ENCODE measurements at places on chromosomes 2 and 18.

- no peak for DNase-seq
Measured at GRCh38 chr2:230496891-230497290, 80.9 kb downstream of the SP100 start.

GRCh38 chr18:50307738-50308470, 20.4 kb upstream of the CXXC1 start:
- peak; percentile 89 for DNase-seq

GRCh38 chr18:79542213-79542612, 137.4 kb upstream of the CTDP1 start:
- DNase-seq, result no peak

GRCh38 chr2:217717646-217718045, 285.1 kb downstream of the TNS1 start:
- no peak for DNase-seq

GRCh38 chr18:10482985-10483949, 28.8 kb downstream of the APCDD1 start:
- DNase-seq, result peak; percentile 93

DNA sequence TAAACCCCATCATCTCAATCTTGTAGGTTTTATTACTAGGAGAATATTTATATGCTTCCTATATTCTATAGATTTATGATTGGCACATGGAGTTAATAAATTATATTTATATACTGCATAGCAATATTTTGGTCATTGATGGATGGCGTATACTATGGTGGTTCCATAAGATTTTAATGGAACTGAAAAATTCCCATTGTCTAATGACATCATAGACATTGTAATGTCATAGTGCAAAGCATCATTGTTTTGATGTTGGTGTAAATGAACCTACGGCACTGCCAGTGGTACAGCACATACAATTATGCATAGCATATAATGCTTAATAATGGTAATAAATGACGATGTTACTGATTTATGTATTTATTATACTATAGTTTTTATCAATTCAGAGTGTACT, 1135.9 kb downstream of the CNTNAP5 start:
- no peak for DNase-seq

GRCh38 chr2:27264253-27264752, 1.5 kb upstream of the SLC30A3 start:
- DNase-seq, result no peak

GRCh38 chr2:45681675-45682074, 30.2 kb downstream of the PRKCE start:
- DNase-seq, result no peak

GRCh38 chr2:73092146-73092783, 20.5 kb downstream of the RAB11FIP5 start:
- no peak for DNase-seq

DNA sequence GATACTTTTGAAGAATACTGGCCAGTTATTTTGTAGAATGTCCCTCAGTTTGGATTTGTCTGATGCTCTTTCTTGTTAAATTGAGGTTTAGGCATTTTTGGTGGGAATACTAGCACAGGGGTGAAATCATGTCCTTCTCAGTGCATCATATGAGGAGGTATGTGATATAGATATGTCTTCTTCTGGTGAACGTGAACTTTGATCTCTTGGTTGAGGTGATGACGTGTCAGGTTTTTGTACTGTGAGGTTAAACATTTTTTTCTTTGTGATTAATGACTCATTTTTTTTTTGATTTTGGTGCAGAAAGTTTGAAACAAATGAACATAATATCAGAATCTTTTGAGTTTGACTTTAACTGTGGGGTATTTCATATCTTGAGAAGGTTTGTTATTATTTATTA, 11.0 kb downstream of the ZNF407 start:
- DNase-seq, result no peak

GRCh38 chr2:166627893-166628292, 133.8 kb upstream of the SCN7A start:
- no peak for DNase-seq

DNA sequence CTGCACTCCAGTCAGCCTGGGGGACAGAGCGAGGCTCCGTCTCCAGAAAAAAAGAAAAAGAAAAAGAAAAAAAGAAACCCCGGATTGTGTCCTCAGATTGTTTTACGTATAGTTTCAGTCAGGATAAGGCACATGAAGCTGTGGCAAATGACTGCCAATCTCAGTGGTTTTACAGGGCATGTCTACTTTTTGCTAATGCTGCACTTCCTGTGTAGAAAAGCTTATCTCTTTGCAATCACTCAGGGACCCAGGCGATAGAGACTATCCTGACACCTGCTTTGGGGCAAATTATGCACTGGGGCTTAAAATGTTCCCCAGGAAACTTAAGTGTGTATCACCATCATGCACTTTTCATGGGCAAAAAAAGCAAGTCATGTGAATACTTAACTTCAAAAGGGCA, 103.7 kb upstream of the MEIS1 start:
- peak; percentile 90 for DNase-seq

DNA sequence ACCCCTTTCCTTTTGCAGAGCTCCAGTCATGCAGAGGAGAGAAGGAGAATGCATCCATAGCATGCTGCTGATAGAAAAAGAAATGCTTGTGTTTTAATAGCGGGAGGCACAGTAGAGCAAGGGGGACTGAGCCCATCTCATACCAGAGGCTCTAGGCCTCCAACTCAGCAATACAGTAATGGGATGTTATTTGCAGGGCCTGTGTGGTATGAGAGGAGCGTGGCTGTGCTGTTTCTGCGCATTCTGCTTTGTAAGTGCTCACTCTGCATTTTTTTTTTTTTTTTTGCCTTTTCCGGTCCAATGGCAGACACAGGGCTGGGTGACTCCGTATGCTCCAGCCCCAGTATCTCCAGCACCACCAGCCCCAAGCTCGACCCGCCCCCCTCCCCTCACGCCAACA, 200.0 kb downstream of the GBX2 start:
- no peak for DNase-seq

- no peak for DNase-seq
Measured at GRCh38 chr2:10159086-10159485, 36.5 kb downstream of the RRM2 start.

GRCh38 chr18:50545936-50546335, 14.0 kb upstream of the MAPK4 start:
- DNase-seq, result no peak

- DNase-seq, result no peak
Measured at GRCh38 chr2:43472527-43473194, 123.2 kb downstream of the THADA start.

DNA sequence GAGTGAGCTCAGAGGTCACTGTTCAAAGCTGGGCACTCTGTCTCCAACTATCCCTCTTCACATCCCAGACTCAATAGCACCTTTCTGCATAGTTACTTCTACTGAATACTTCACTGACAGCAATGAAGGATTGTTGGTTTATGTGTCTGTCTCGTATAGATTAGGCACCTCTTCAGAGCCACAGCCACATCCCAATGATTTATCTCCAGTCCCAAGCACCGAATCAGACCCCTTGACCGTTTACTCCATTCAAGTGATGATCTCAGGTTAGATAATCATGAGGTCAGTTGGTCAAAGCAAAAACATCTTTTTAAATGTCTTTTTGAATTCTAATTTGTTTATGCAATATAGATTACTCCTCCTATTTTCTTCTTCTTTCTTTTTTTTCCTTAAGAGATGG, 14.7 kb downstream of the NEDD4L start:
- no peak for DNase-seq

DNA sequence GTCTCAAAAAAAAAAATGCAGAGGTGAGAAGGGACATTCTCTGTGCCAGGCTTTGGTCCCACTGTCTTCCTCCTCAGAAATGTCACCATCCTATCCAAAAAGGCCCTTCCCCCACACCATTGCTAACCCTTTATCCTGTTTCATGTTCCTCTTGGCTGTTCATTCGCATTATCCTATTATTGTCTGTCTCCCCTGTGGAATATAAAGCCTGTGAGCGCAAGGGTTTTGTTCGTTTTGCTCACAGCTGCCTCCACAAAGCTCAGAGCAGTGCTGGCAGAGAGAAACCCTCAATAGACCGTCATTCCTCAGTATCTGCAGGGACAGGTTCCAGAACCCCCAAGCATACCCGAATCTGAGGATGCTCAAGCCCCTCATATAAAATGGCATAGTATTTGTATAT, 91.8 kb downstream of the LOXHD1 start:
- DNase-seq, result no peak

DNA sequence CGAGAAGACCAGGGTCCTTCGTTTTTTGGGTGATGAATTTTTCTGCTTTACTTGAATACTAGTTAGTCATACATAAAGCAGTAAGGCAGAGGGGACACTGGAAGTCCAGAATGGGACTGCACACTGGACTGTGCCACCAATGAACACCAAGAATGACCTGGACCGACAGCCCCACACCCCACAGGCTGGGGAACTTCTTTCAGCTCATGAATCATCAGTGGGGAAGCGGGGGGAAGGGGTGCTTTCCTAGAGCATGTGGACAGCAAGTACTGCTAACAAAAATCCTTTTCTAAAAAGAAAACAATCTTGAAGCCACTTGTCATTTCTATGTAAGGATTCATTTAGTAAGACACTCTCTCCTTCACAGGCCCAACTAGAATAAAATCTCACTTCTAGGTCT, 86.0 kb downstream of the DTNB start:
- DNase-seq, result no peak

- no peak for DNase-seq
Measured at GRCh38 chr2:209322041-209322440, 101.8 kb upstream of the MAP2 start.

GRCh38 chr2:207041279-207041678, 102.0 kb downstream of the CPO start:
- DNase-seq, result no peak

- peak; percentile 72 for DNase-seq
Measured at GRCh38 chr2:104734937-104735586, 118.9 kb upstream of the POU3F3 start.

DNA sequence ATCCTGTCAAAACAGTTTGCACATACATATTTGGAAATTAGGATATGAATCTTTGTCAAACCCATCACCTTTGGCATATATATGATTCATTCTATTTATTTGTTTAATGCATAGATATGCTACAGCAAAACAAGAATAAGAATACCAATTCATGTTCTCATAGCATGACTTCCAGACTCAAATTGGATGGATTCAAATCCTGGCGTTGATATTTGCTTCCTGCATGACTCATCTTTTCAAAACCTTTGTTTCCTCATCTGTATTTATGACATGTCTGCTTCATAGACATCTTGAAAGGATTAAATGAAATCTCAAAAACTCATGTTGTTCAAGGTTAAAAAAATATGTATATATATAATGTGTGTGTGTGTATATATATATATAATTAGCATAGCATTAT, 261.3 kb downstream of the MBD5 start:
- no peak for DNase-seq

DNA sequence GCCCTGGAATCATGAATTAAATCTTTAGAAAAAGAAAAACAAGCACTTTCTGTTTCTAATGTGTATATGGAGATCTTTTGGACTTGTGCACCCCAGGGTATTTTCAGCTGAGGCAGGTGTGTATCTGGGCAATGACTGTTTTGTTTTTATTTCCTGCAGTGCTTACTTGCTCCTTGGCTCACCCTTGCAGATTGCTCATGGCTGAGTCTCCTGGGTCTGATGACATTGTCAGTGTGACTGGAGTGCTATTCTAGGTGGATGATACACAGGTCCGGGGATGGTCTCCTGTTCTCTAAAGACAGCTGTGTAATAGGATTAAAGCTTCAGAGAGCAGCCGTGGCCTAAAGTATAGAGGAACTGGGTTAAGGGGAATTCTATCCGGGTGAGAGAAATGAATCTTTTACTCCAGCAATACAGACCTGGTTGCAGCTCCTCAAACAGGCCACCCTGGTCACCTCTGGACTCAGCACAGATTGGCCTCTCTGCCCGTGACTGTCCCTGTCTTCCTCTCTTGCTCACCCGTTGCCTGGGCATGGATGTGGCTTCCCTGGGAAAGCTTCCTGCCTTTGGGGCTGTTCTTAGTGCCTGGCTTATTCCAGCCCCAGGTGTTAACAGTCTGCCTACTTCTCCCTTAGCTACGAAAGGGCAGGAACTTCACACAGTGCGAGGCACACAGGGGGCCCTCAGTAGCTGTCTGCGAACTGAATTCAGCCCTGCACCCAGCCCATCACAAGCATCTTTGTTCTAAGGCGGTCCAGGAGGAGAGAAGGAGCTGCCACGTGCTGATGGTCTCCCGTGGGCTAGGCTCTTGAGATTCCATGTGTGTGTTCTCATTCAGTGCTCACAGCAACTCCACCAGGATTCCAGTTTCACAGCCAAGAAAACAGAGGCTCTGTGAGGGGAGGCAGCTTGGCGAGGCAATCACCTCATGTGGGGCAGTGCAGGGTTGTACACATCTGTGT, 84.3 kb downstream of the ACOXL start:
- DNase-seq, result no peak

GRCh38 chr2:7609974-7610373, 692.8 kb downstream of the RNF144A start:
- DNase-seq, result no peak

DNA sequence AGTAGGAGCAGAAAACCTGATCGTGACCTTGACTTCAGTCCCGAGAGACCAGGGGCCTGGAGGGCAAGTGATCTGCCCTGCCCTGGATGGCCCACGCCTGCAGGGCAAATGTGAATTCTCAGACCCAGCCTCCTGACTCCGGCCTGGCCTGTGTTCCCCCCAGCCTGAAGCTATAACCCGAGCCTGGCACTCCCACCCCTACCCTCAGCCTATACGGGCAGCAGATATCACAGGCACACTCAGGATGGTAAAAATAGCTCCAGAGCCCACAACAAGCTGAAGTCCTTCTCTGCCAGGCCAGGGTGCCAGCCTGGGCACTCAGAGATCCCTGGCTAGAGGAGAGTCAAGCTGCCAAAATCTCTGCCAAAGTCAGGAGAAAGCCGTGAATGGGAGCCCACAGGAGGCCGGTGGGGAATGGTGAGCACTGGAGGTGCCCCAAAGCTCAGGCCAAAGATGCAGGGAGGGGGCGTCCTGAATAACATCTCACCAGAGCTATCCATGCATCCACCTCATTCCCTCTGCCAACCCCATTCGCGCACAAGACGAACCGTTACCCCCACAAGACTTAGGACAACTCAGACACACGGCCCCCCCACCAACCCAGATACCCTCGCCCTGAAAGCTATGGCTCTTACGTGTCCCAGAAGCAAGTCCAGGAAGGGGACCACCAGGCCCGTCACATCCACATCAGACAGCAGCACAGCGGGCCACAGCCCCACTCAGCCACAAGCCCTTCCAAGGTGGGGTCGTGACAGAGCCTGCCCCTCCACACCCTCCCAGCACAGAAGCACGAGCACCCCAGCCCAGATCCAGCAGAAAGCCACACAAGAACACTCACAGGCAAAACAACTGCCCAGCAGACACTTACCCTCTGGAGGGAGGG, 144.9 kb downstream of the TNS1 start:
- no peak for DNase-seq

- DNase-seq, result no peak
Measured at GRCh38 chr2:18829251-18829902, 240.0 kb upstream of the NT5C1B start.

- DNase-seq, result no peak
Measured at GRCh38 chr2:239880396-239880795, 144.7 kb downstream of the NDUFA10 start.

All from Jurkat, Clone E6-1 (cell line).